ENCODE measurements at places on chromosomes 3 and 15. TPM values are rescaled to one million over a fixed set of nuclear protein-coding genes. Genes with fewer than 3 reads are reported as not detected.

ITIH4 gene
- 15.4 TPM for total RNA-seq

GRCh38 chr3:14649466-14649865, 2.1 kb upstream of the CCDC174 start:
- DNase-seq: no peak
- no peak overlapping the region for H3K4me3 ChIP-seq
- H3K27ac ChIP-seq: peak overlapping the region; percentile 92
- H3K27me3 ChIP-seq: no peaks in the 10 kb centered on the region
- H3K4me1 ChIP-seq: peaks cover 12% of the 10 kb centered on the region

GRCh38 chr15:85354461-85354860, 25.9 kb upstream of the AKAP13 start:
- no peak for DNase-seq
- H3K4me3 ChIP-seq: no peak overlapping the region
- no peaks in the 10 kb centered on the region for H3K36me3 ChIP-seq

GRCh38 chr15:67762610-67763368, 62.5 kb upstream of the SKOR1 start:
- no peak overlapping the region for H3K4me3 ChIP-seq
- no peaks in the 10 kb centered on the region for H3K27me3 ChIP-seq
- no peak for DNase-seq
- no peak overlapping the region for H3K27ac ChIP-seq

All from kidney (tissue), 22 donors.